ENCODE measurements at places on chromosomes 1 and 21. TPM values are rescaled to one million over a fixed set of nuclear protein-coding genes. Genes with fewer than 3 reads are reported as not detected.

GRCh38 chr1:7383671-7384520 is 387.2 kb upstream of the VAMP3 start:
- no peak for DNase-seq

DNA sequence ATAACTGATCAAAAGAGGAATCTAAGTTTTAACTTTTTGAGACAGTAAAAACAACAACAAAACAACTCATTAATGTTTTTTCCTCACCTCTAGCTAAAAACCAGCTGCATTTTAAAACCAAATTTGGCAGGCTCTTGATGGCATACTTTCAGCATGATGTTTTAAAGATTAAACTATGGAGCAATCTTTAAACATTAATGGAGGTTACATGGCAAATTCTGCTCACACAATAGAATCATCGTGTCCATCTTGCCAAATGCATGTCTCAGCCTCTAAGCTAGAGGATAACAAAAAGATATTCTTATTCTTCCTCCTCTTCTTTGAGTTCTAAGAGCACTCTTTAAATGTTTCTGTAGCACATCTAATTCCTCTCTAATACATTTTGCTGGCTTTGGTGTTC is 579.8 kb upstream of the PKN2 start:
- no peak for DNase-seq

DNA sequence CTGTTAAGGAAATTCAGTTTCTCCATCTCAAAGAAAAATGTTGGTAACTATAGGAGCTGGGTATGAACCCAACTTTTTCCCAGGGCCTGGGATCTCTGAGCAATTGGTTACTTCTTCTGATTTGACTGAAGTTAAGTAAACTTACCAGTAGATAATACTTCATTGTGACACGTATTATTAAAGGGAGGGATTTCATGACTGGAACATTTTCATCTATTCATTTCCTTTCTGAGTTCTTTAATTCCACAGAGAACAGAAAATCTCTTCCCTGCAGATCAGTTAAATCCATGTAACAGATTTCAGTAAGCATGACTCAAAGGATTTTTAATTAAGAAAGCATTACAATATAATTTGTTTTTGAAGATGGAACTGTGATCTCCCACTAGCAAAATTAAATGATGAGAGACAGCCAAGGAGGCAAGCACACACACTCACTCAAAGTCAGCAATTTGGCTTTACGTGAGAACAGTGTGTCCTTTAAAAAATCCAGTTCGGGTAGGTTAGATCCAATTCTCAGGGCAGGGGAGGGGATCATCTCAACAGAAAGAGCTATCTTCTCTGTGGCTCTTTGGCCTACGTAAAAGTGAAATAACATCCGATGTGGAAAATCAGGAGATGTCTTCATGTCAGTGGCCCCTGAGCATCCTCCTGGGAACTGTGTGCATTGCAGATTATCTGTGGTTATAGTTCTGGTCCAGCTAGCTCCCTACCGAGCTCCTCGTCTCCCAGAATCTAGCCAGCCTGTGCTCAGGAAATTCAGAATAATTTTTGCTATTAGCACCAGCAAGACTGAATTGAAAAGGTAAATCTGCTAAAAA is 10.8 kb upstream of the MYOC start:
- no peak for DNase-seq

GRCh38 chr1:31705080-31705866 is 1.5 kb upstream of the COL16A1 start:
- peak; percentile 88 for DNase-seq

The TMPRSS15 gene
- not detected for total RNA-seq

- no peak for DNase-seq
Observed at GRCh38 chr1:225930566-225930965, 6.5 kb upstream of the PYCR2 start.

- DNase-seq, result no peak
Observed at GRCh38 chr1:230381049-230381467, 45.1 kb downstream of the PGBD5 start.

DNA sequence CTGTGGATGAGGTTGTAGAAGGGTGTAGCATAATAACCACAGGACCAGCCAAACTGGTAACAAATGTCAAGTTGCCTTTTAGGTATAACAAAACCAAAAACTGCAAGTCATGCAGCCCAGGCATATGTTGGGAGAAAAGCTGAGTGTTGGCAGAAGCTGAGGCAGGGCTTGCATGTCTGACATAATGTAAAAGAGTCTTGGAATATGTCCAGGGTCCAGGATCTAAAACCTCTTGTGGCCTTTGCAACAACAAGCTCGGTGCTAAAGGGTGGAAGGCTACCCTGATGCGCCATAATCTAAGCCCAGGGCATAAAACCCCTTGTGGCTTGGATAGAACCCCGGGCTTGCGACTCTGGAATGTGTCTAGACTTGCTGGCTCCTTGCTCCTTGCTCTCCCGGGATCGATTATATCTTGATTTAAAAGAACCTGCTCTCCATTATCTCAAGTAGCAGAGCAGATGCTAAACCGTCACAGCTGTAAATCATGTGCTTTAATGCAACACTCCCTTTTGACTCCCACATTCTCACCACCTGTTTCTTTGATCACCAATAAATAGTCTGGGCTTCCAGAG is 26.5 kb upstream of the SLC35A3 start:
- DNase-seq, result no peak

GRCh38 chr1:17040135-17040534 is 13.7 kb downstream of the SDHB start:
- no peak for DNase-seq

DNA sequence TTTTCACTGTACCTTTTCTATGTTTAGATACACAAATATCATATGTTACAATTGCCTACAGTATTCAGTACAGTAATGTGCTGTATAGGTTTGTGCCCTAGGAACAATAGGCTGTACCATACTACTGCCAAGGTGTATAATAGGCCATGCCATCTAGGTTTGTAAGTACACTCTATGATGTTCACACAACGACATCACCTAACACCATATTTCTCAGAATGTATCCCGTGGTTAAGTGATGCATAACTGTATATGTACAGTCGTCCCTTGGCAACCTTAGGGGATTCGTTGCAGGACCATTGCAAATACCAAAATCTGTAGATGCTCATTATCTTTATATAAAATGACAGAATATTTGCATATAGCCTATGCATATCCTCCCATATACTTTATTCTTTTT is 5.8 kb upstream of the SSR2 start:
- no peak for DNase-seq

The BMP8B gene
- 0.51 TPM for total RNA-seq

DNA sequence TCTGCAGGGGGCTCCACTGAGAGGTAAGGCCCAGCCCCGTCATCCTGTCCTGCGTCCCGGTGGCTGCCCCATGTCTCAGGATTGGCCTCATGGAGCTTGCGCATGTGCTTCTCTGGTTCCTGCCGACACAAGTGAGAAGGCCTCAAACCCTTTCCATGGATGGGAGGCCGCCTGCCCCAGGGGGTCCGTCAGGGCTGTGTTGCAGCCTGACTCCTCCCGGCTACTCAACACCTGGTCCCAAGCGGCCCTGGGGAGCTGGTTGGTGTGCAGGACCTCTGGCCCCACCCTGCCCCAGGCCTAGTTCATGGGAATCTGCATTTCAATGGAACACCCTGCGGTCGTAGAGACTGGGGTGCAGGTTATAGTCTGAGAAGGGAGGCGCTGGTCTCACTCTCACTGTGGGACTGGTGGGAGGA is 21.1 kb upstream of the PDE9A start:
- DNase-seq, result no peak

The OR2T35 gene
- total RNA-seq, result not detected

The CBR3 gene
- total RNA-seq, result 14.8 TPM
